ENCODE measurements at places on chromosomes 7 and 10. TPM values are rescaled to one million over a fixed set of nuclear protein-coding genes. Genes with fewer than 3 reads are reported as not detected.

DNA sequence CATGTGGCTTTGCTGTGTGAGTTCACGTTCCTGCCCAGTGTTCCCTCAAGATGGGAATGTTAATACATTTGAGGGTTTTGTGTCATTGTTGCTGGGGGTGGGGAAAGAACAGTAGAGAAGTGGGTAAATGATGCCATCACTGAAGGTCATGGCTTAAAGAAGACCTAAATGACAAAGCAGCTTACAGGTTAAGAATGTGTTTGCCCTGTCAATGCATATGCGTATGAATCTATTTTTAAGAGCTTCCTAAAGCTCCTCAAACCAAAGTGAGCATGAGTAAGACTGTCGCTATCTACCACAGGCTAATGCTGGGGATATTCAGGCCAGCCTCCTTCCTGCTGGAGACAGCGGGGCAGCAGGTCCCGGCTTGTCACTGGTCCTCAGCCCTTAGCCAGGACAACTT, 162.9 kb downstream of the CREB5 start:
- peak; percentile 66 for DNase-seq
- peaks cover 22% of the 10 kb centered on the region for H3K27me3 ChIP-seq
- H3K36me3 ChIP-seq: no peaks in the 10 kb centered on the region
- H3K4me1 ChIP-seq: peaks cover 56% of the 10 kb centered on the region
- no peak overlapping the region for H3K27ac ChIP-seq
- no peak overlapping the region for H3K4me3 ChIP-seq

GRCh38 chr10:132858121-132859081, 72.5 kb upstream of the NKX6-2 start:
- no peak overlapping the region for H3K27ac ChIP-seq
- H3K4me1 ChIP-seq: no peaks in the 10 kb centered on the region
- no peak overlapping the region for H3K4me3 ChIP-seq
- H3K36me3 ChIP-seq: no peaks in the 10 kb centered on the region
- peaks cover 71% of the 10 kb centered on the region for H3K27me3 ChIP-seq

DNA sequence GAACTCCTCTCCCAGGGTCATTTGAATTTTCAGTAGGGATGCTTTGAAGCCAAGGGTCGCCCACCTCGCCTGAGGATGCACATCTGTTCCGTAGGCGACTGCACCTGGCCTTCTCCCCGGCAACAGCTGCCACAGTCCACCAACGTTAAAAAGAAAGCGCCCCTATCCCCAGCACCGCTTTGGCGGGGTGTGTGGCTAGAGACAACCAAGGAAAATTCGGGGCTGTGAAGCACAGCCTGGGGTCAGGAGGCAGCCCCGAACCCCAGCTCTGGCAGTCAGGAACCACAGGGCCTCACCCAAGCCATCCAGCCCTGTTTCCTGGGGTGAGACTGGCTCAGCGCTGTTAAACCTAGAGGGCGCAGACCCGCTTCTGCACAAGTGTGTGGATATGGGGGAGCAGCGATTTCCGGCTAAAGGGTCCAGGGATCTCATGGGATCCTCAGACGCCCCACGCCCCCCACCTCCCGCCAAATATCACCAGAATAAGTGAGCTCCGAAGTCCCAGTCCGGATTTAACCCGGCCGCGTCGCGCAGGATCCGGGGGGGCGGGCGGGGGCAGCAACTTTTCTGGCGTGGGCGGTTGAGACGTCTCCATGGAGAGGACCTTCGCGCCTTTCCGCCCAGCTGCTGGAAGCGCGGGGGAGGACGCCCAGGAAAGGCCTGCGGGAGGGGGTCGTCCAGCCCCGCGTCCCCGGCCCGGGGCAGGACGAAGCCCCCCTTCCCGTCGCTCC, 822 bp downstream of the ZC3HAV1L start:
- H3K4me3 ChIP-seq: peak overlapping the region; percentile 95
- peaks cover 33% of the 10 kb centered on the region for H3K36me3 ChIP-seq
- H3K27ac ChIP-seq: peak overlapping the region; percentile 56
- DNase-seq: peak; percentile 42
- no peaks in the 10 kb centered on the region for H3K27me3 ChIP-seq

DNA sequence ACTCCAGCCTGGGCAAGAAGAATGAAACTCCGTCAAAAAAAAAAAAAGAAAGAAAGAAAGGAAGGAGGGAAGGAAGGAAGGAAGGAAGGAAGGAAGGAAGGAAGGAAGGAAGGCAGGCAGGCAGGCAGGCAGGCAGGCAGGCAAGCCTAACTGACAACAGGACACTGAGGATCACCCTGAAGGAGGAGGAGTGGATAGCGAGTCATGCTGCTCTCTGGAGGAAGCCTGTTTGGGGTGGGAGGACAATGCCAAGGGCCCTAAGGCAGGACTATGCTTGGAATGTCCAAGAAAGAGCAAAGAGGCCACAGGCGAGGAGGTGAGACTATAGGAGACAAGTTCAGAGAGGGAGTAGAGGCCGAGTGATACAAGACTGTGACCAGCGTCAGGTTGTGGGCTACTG, 107.0 kb upstream of the PARD3 start:
- H3K4me1 ChIP-seq: no peaks in the 10 kb centered on the region
- no peaks in the 10 kb centered on the region for H3K36me3 ChIP-seq
- DNase-seq: no peak

- no peak overlapping the region for H3K27ac ChIP-seq
- no peak overlapping the region for H3K4me3 ChIP-seq
- H3K27me3 ChIP-seq: no peaks in the 10 kb centered on the region
- H3K36me3 ChIP-seq: no peaks in the 10 kb centered on the region
These were observed 66.9 kb downstream of the FAM53B start for GRCh38 chr10:124677293-124677699.

- peaks cover 11% of the 10 kb centered on the region for H3K36me3 ChIP-seq
- no peaks in the 10 kb centered on the region for H3K27me3 ChIP-seq
- peak overlapping the region; percentile 61 for H3K4me3 ChIP-seq
- H3K4me1 ChIP-seq: peaks cover 50% of the 10 kb centered on the region
- H3K27ac ChIP-seq: peak overlapping the region; percentile 98
These were observed 61.4 kb upstream of the COMTD1 start for GRCh38 chr10:75297021-75297599.

- H3K4me1 ChIP-seq: no peaks in the 10 kb centered on the region
- no peak for DNase-seq
- H3K36me3 ChIP-seq: no peaks in the 10 kb centered on the region
- no peak overlapping the region for H3K4me3 ChIP-seq
- no peaks in the 10 kb centered on the region for H3K27me3 ChIP-seq
These were observed 23.4 kb upstream of the CASD1 start for GRCh38 chr7:94486216-94486615.

DNA sequence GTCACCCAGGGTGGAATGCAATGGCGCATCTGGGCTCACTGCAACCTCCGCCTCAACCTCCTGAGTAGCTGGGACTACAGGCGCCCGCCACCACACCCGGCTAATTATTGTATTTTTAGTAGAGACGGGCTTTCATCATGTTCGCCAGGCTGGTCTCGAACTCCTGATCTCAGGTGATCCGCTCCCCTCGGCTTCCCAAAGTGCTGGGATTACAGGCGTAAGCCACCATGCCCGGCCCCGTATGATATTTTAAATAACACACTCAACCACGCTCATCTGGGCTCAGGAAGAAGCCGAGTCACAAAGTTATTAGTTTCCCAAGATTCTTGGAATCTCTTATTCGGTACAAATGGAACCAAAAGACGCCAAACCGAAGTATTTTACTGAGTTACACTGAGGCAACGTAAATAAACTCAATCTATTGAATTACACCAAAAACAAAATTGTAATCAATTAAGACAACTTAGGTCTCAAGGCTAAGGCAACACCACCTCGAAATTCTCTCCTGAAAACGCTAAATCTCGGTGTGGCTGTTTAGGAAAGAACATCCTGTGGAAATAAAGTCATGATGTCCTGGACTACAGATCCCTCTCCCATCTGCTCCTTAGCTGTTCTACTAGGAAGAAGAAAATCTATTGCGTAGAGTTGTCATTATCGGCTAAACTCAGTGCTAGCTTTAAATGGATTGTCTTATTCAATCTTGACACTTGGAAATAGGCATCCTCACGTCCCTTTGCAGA, 910 bp downstream of the ARHGAP19 start:
- no peaks in the 10 kb centered on the region for H3K27me3 ChIP-seq
- peak overlapping the region; percentile 54 for H3K27ac ChIP-seq
- no peak for DNase-seq
- no peaks in the 10 kb centered on the region for H3K4me1 ChIP-seq
- H3K36me3 ChIP-seq: no peaks in the 10 kb centered on the region

DNA sequence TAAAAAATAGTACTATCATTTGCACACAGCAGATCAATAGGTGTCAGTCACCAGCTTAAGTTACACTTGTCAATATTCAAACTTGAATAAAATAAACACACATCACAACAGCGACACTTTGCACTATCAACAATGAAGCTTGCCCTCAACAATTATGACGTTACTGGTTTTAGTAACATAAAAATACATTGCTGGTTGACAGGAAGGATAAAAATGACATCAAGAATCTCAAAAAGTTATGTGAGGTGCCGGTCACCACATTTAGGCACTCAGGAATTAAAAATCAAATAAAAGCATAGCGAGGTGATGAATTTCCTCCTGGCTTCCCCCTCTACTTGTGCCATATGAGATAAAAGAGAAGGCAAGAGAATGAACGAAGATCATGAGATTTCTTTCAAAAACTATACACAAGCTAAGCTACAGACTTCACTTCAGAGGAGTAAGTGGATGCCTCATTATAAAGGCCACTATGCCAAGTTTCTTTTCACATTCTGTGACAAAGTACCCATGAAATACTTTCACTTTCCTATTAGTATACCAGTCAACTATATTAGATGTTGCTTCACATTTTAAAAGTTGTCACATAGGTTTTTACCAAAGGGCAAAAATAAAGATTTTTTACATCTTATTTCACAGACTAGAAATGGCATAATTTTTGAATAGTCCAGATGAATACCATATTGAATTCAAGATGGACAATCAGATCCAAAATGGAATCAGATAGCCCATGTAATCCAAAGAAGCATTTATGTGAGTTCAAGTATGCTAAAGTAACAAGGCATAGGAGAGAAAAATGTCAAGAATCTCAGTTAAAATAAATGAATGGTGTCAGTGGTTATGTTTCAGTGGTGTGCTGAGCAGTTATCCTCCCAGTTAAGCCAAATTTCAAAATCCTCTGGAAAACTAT, 3.6 kb downstream of the CCDC71L start:
- peaks cover 19% of the 10 kb centered on the region for H3K4me1 ChIP-seq
- no peaks in the 10 kb centered on the region for H3K36me3 ChIP-seq
- no peaks in the 10 kb centered on the region for H3K27me3 ChIP-seq
- peak overlapping the region; percentile 81 for H3K4me3 ChIP-seq
- no peak for DNase-seq

Gene BMI1
- total RNA-seq: 48.4 TPM

Gene DIP2C
- 1.1 TPM for total RNA-seq

DNA sequence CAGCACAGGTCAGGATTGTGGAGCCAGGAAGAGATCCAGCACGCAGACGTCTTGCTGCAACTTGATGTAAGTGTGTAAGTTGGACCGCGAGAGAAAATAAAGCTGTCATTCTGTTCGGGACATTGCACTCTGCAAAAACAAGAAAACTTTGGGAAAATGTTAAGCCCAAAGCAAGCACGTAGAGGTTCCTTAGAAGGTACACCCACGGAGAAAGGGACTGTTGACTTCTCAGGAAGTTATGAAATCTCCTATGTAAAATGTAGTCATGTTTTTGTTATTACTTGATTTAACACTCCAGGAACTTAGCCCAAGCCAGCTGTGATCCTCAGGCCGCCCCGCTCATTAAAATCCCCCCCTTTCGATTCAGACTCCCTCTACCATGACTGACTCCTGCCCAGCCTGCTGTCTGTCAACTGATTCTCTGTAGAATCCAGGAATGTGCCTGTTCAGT, 196.1 kb upstream of the TCF7L2 start:
- no peak overlapping the region for H3K27ac ChIP-seq
- no peak for DNase-seq
- H3K27me3 ChIP-seq: no peaks in the 10 kb centered on the region
- H3K4me3 ChIP-seq: no peak overlapping the region
- H3K36me3 ChIP-seq: no peaks in the 10 kb centered on the region

Data from PC-9 (cell line).